ENCODE measurements at places on chromosomes 7 and 10.
A peak's percentile ranks its signal among the peaks of the same experiment; 100 is the strongest.

DNA sequence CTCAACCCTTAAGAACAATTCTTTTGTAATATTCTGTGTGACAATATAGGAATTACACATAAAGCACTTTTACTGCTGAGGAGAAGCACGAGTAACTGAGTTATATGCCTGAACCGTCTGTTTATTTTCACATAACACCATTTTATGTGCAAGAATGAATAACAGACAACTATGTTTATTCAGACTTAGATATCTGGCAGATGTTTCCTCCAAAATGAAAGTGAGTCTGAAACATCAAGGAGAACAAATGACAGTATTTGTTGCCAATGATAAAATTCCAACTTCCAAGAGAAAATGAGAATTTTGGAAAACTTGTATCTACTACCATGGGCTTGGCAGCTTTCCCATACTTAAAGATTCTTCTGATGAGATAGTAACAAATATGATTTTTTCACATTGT is 51.4 kb downstream of the DNMBP start:
- DNase-seq, result no peak

- no peak for DNase-seq
Observed at GRCh38 chr10:78749898-78750297, 318.9 kb upstream of the ZMIZ1 start.

DNA sequence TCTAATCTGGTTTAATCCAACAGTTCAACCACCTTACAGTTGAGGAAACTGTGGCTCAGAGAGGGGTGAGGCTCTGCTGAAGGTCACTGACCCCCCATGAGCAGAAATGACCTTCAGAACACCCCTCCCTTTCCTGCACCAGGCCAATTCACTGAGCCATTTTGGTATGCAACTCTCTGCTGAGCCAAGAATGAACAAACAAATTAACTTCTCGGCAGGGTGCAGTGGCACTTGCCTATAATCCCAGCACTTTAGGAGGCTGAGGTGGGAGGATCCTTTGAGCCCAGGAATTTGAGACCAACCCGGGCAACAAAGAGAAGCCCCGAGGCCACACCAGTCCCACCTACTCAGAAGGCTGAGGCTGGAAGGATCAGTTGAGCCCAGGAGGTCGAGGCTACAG is 29.8 kb downstream of the PDGFA start:
- DNase-seq, result no peak

GRCh38 chr7:101813402-101814019 is 3.9 kb upstream of the CUX1 start:
- no peak for DNase-seq

- DNase-seq, result no peak
Observed at GRCh38 chr10:122665946-122666345, 33.7 kb downstream of the C10orf120 start.

DNA sequence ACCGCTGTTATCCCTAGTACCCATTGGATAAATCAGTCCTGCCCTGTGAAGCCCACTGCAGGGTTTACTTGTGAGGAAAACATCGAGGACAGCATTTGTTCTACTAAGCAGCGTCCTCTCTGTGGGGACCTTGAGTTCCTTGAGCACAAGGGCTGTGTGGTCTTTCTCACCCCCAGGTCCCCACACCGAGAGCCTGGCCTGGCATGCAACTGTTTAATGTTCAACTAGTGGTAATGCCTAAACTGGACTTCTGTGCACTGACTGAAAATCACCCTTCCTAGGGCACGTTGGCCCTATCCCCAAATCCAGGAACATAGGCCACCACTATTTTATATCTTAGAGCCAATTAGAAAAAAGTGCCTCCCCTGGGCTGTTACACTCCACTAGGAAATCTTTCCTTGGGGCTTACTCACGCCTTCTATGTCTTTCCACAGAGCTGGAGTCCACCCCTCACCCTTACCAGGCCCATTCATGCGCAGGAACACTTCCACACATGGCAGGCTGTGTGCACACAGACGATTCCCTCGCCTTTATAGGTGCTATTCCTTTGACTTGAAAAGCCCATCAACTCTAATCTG is 1.7 kb upstream of the TMEM213 start:
- DNase-seq, result no peak

DNA sequence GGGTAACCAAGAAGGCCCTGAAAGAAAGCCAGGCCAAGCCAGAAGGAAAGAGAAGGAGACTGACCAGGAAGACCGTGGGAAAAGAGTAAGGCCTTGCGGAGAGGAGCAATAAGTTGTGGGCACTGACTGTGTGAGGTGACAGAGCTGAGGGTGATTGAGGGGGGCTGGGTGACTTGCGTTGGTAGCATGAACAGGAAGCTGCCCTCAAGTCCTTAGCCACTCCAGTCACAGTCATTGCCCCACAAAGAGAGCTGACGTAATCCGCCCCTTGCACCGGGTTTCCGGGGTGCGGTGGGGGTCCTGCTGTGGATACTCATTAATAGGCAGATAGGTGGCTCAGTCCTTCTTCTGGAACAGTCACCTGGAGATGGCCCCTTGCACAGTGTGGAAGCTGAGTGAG is 16.1 kb upstream of the DMBT1 start:
- no peak for DNase-seq

DNA sequence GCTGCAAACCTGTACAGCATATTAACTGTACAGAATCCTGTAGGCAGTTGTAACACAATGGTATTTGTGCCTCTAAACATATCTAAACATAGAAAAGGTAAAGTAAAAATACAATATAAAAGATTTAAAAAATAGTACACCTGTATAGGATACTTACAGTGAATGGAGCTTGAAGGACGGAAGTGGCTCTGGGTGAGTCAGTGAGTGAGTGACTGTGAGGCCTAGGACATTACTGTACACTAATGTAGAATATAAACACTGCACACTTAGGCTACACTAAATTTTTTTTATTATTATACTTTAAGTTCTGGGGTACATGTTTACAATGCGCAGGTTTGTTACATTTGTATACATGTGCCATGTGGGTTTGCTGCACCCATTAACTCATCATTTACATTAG is 97.3 kb upstream of the STK17A start:
- no peak for DNase-seq

- DNase-seq, result no peak
Observed at GRCh38 chr10:4285121-4285520, 500.1 kb upstream of the KLF6 start.

DNA sequence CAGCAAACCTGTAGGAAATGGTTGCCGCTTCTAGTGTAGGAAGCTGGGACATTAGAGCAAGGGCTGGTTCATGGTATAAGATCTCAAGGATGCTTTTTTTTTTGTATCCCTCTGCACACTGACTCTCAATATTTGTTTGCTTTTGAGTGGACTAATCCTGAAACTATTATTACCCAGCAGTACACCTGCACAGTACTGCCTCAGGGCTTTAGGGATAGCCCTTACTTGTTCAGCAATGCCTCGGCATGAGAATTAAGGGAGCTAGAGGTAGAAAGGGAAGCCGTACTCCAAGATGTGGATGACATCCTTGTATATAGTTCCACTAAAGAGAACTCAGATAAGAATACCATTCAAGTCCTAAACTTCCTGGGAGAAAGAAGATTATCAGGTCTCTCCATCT is 70.5 kb downstream of the COPG2 start:
- DNase-seq, result no peak

GRCh38 chr10:85599081-85599480 is 767.5 kb downstream of the GRID1 start:
- no peak for DNase-seq

DNA sequence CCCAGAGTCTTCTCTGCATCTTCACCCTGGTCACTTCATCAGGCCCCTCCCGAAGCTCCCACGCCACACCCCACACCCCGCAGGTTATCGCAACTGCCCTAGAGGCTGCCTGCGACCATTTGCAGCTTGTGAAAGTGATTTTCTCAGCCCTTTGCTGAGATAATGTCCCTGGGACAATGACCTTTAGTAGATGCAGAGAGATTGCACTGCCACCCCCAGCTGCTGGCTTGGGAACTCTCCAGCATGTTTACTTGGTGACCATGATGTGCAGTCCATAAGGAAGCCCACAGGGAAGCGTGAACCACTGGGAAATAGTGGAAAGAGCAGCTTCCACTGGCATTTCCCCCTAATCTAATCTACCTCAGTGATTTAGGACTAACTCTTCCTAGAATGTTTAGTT is 97.3 kb downstream of the WNT2 start:
- DNase-seq, result no peak

DNA sequence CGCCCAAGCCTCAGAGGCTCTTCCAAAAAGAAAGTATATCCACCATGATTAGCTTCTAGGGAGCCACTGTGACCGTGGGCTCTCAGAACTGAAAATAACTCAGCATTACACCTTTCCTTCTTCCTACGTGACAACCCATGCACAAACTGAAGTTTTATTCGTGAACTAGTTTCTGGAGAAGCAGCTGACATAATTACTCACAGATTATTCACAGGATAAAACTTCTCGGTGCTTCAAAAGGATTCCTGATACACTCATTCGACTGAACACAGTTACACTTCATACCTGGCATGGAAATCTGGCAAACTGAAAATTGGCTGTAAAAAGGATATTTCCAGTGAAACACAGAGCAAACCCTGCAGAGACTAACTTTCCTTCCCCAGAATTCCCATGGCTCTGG is 139.2 kb upstream of the PTER start:
- no peak for DNase-seq

DNA sequence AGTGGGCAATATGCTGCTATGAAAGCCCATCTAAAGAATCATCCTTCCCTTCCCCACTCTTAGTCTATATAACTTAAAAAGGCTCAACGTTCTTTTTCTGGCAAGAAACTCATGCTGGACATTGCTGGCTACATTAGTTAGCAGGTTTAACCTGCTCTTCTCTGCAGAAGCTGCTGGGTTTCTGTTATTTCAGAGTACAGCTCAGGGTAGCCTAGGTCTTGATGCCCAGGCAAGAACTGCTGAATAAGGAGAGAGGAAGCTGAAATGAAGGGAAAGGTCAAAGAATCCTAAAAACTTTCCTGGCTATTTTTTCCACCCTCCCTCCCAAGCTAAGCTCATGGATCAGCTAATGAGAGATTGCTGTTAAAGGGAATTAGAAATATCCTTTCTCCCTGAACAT is 79.4 kb downstream of the ANKIB1 start:
- no peak for DNase-seq

DNA sequence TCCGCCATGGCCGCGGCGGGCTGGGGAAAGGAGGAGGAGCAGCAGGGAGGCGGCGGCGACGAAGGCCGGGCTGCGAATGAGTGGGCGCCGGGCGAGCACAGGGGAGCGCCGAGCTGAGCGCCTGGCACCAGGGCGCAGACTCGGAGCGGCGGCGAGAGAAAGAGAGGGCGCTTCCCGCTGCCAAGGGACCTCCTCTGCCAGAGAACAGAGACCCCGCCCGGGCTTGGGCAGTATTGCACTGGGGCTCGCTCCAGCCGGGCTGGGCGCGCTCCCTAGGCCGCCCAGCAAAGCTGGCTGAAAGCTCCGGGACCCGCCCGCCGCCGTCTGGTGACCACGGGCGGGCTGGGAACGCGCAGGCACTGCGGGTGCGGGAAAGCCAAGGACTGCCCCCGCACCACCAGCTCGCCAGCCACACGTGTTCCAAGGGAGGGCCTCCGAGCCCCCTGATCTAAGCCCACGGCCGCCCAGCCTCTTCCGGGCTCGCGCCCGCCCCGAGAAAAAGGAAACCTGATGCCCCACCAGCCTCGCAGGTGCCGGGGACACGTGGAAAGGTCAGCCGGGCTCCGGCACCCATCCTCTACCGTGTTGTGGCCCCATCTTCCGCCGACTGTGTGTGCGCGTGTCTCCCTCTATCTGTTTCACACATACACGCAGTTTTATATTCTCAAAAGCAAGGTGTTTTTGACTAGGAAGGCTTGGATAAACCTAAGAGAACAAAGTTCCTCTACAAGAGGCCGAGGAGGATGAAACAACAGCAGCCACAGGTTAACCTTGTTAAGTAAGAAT is at the start of gene CCDC6:
CCDC6 (minus strand) TSS at position 140 of the 786 bp plus-strand sequence; CDS start at position 8, 132 bp downstream.
- DNase-seq, result peak; percentile 78

- no peak for DNase-seq
Observed at GRCh38 chr10:69460576-69461242, 9.4 kb downstream of the TSPAN15 start.

DNA sequence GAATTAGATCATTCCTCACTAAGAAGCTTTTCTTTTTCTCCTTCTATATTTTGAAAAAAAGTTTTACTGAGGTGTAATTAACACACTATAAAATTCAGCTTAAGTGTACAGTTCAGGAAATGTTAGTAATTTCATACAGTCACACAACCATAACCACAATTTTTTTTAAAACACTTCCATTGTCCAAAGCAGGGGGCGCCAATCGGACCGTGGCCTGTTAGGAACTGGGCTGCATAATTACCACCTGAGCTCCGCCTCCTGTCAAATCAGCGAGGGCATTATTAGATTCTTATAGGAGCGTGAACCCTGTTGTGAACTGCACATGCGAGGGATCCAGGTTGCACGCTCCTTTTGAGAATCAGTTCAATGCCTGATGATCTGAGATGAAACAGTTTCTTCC is 427.1 kb downstream of the TFEC start:
- no peak for DNase-seq

GRCh38 chr7:137961200-137962177 is 40.4 kb downstream of the CREB3L2 start:
- DNase-seq, result no peak
